ENCODE measurements at places on chromosomes 5 and 9. TPM values are rescaled to one million over a fixed set of nuclear protein-coding genes. Genes with fewer than 3 reads are reported as not detected.

- H3K27me3 ChIP-seq: no peaks in the 10 kb centered on the region
- no peak overlapping the region for H3K27ac ChIP-seq
- no peak for DNase-seq
- peaks cover 7% of the 10 kb centered on the region for H3K4me1 ChIP-seq
Measured at GRCh38 chr5:59107692-59108091, 524.8 kb downstream of the RAB3C start.

- DNase-seq: no peak
- no peak overlapping the region for H3K27ac ChIP-seq
- H3K4me1 ChIP-seq: no peaks in the 10 kb centered on the region
- no peaks in the 10 kb centered on the region for H3K36me3 ChIP-seq
- H3K4me3 ChIP-seq: no peak overlapping the region
- H3K27me3 ChIP-seq: no peaks in the 10 kb centered on the region
Measured at GRCh38 chr5:149472399-149472798, 78.8 kb downstream of the CSNK1A1 start.

DNA sequence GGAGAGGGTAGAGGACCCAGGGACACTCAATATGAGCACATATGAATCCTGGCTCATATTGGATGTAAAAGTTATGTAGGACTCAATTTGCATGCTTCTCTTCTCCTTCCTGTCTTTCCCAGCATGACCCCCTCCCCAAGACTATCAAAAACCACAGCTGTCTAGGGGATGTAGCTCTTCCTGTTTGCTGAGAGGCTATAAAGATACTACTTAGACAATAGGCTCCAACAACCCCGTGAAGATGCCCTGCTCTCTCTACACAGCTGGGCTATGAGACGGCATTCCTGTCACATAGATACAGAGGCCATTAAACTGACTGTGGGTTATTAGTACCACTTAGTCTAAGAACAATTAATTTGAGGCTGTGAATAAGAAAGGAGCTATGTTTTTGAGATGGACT, 56.5 kb upstream of the PCSK1 start:
- H3K4me3 ChIP-seq: no peak overlapping the region
- no peaks in the 10 kb centered on the region for H3K27me3 ChIP-seq
- no peak overlapping the region for H3K27ac ChIP-seq
- no peaks in the 10 kb centered on the region for H3K4me1 ChIP-seq

GRCh38 chr5:74248576-74248975, 392.0 kb downstream of the ENC1 start:
- no peak overlapping the region for H3K27ac ChIP-seq
- no peaks in the 10 kb centered on the region for H3K36me3 ChIP-seq
- no peaks in the 10 kb centered on the region for H3K4me1 ChIP-seq
- DNase-seq: no peak
- no peak overlapping the region for H3K4me3 ChIP-seq

- H3K36me3 ChIP-seq: no peaks in the 10 kb centered on the region
- H3K27ac ChIP-seq: no peak overlapping the region
- DNase-seq: no peak
- peaks cover 5% of the 10 kb centered on the region for H3K4me1 ChIP-seq
- no peaks in the 10 kb centered on the region for H3K27me3 ChIP-seq
Measured at GRCh38 chr5:143200781-143201398, 202.6 kb downstream of the NR3C1 start.

DNA sequence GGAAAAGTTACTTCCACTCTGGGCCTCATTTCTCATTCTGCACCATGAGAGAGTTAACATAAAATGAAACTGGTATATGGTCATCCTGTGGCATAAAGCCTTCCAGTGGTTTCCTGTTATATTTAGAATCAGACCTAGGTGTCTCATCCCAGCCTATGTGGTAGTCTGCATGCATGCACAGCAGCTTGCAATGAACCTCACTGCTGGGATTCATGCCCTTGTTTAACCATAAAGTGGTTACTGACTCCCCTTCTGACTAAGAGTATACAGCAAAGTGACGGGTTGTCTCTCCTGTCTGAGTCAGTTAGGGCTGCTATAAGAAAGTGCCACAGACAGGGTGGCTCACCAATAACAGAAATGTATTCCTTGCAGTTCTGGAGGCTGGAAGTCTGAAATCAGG, 14.7 kb upstream of the TDRD7 start:
- H3K4me1 ChIP-seq: peaks cover 4% of the 10 kb centered on the region
- DNase-seq: no peak
- no peaks in the 10 kb centered on the region for H3K27me3 ChIP-seq
- H3K36me3 ChIP-seq: no peaks in the 10 kb centered on the region
- H3K27ac ChIP-seq: no peak overlapping the region

The OR1L4 gene
- not detected for polyA plus RNA-seq

- H3K36me3 ChIP-seq: no peaks in the 10 kb centered on the region
- H3K4me1 ChIP-seq: peaks cover 13% of the 10 kb centered on the region
- H3K27me3 ChIP-seq: peaks cover 2% of the 10 kb centered on the region
- no peak overlapping the region for H3K27ac ChIP-seq
- no peak overlapping the region for H3K4me3 ChIP-seq
Measured at GRCh38 chr5:111223101-111223786, 940 bp upstream of the CAMK4 start.

- H3K4me3 ChIP-seq: no peak overlapping the region
- no peaks in the 10 kb centered on the region for H3K4me1 ChIP-seq
- no peaks in the 10 kb centered on the region for H3K27me3 ChIP-seq
- H3K27ac ChIP-seq: no peak overlapping the region
- H3K36me3 ChIP-seq: peaks cover 40% of the 10 kb centered on the region
Measured at GRCh38 chr5:149256451-149256850, 15.2 kb upstream of the AFAP1L1 start.

The CD74 gene
- polyA plus RNA-seq: 299 TPM

- no peak overlapping the region for H3K4me3 ChIP-seq
- H3K4me1 ChIP-seq: peaks cover 4% of the 10 kb centered on the region
Measured at GRCh38 chr9:72119853-72120252, 29.4 kb upstream of the GDA start.

The WDR38 gene
- not detected for polyA plus RNA-seq

The ZNF658 gene
- 0.81 TPM for polyA plus RNA-seq

The DCP2 gene
- 6.4 TPM for polyA plus RNA-seq

The FRMD3 gene
- 0.36 TPM for polyA plus RNA-seq

- no peak overlapping the region for H3K27ac ChIP-seq
- no peak for DNase-seq
- H3K4me1 ChIP-seq: no peaks in the 10 kb centered on the region
- H3K36me3 ChIP-seq: no peaks in the 10 kb centered on the region
Measured at GRCh38 chr5:145478651-145479050, 356.5 kb downstream of the PRELID2 start.

GRCh38 chr9:36566813-36567221, 5.9 kb upstream of the MELK start:
- no peak overlapping the region for H3K4me3 ChIP-seq
- no peaks in the 10 kb centered on the region for H3K36me3 ChIP-seq
- no peak overlapping the region for H3K27ac ChIP-seq
- DNase-seq: no peak

DNA sequence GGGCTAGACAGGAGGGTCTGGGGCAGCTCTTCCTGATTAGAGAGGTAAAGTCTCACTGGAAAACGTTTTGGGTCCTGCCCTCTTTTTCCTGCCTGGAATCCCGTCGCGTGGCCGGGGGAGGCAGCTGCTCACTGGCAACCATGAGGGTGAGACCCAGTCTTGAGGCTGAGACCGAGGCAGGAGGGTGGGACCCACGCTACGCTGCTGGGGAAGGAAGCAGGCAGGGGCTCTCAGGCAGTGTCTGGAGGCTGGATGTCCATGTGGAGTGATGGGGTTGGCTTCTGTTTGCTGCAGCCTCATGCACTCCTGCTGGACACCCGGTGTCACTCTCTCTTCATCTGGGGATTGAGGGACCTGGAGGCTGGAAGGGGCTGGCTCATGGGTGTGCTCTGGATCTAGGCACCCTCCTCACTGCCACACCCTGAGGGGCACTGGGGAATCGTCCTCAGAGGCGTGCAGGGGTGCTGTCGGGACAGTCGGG, 11.3 kb upstream of the SLC2A6 start:
- no peaks in the 10 kb centered on the region for H3K36me3 ChIP-seq
- H3K27ac ChIP-seq: no peak overlapping the region
- no peak overlapping the region for H3K4me3 ChIP-seq
- no peak for DNase-seq
- no peaks in the 10 kb centered on the region for H3K27me3 ChIP-seq

DNA sequence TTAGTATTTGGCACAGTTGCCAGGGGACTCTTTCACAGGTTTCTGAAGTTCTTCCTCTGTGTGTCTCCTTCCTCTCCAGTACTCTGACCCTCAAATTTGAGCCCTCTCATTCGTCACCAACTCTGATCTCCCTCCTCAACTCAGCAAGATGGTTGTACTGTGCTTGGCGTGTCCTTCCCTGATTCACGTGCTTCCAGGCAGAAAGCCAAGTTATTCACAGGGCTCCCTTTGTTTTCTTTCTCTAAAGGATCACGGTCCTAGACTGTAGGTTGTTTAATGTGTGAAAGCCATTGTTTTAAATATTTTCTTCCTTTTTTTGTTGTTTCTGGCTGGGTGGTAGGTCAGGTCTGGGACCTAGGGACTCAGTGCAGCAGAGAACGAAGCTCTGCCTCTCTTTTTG, 142.9 kb downstream of the DMAC1 start:
- H3K4me3 ChIP-seq: no peak overlapping the region
- H3K27ac ChIP-seq: no peak overlapping the region
- no peaks in the 10 kb centered on the region for H3K27me3 ChIP-seq
- DNase-seq: no peak
- no peaks in the 10 kb centered on the region for H3K4me1 ChIP-seq
- no peaks in the 10 kb centered on the region for H3K36me3 ChIP-seq

DNA sequence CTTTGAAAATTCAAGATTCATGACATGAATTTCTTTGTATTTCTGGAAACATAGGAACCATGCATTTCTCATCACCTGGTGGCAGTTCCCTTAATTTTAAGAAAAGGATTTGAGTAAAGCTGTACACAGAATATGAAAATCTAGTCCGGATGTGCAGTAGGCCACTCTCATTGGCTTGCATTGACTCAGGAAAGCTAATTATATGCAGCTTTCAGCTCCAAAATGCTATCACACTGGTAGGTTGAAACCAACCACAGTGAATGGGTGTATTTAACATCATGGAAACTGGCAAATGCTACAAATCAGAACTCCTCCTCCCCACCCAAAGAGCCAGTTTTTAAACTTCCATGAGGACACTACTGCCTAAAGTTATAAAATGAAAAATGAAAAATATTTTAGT, 161.6 kb upstream of the FBXL17 start:
- no peak overlapping the region for H3K27ac ChIP-seq
- no peaks in the 10 kb centered on the region for H3K4me1 ChIP-seq
- no peaks in the 10 kb centered on the region for H3K36me3 ChIP-seq

The TBC1D2 gene
- polyA plus RNA-seq: 4.7 TPM

GRCh38 chr5:154749491-154749890, 5.7 kb upstream of the LARP1 start:
- H3K27me3 ChIP-seq: no peaks in the 10 kb centered on the region
- H3K36me3 ChIP-seq: no peaks in the 10 kb centered on the region
- peaks cover 10% of the 10 kb centered on the region for H3K4me1 ChIP-seq

GRCh38 chr9:94478755-94479730, 75.8 kb upstream of the PCAT7 start:
- no peaks in the 10 kb centered on the region for H3K27me3 ChIP-seq
- H3K4me3 ChIP-seq: no peak overlapping the region
- no peak for DNase-seq
- H3K4me1 ChIP-seq: no peaks in the 10 kb centered on the region
- H3K27ac ChIP-seq: no peak overlapping the region
- H3K36me3 ChIP-seq: no peaks in the 10 kb centered on the region

GRCh38 chr9:20208961-20209371, 413.3 kb downstream of the MLLT3 start:
- H3K27me3 ChIP-seq: no peaks in the 10 kb centered on the region
- no peak for DNase-seq
- no peaks in the 10 kb centered on the region for H3K36me3 ChIP-seq

Data from liver (tissue), 10 donors.